ENCODE measurements at places on chromosomes 6 and 20.
A peak's percentile ranks its signal among the peaks of the same experiment; 100 is the strongest.

GRCh38 chr20:4170621-4171537 lies 155.5 kb upstream of the RNF24 start:
- DNase-seq, result no peak

DNA sequence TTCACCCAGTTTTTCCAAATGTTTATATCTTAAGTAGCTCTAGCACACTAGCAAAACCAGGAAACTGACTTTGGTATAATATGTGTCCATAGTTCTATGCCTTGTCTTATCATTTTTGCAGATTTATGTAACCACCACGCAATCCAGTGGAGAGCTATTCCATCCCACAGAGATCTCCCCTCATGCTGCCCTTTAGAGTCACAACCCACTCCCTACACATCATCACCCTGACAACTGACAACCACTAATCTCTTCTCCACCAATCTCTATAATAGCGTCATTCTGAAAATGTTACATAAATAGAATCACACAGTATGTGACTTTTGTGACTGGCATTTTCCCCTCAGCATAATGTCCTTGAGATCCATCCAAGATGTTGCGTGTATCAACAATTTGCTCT lies 29.1 kb downstream of the HLA-DRB5 start:
- DNase-seq, result no peak

- no peak for DNase-seq
Observed at GRCh38 chr6:31144296-31144969, 5.6 kb upstream of the PSORS1C2 start.

DNA sequence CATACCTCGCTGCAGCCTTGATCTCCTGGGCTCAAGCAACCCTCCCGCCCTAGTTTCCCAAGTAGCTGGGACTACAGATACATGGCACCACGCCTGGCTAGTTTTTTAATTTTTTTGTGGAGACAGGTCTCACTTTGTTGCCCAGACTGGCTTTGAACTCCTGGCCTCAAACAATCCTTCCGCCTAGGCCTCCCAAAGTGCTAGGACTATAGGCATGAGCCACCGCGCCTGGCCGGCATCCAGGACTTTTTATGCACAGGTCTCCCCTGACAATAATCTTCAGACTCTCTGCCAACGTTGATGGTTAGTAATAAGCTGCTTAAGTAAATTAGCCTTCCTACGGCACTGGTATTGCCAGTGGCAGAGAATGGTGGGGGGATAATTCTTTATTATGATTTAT lies 110.5 kb upstream of the MTHFD1L start:
- DNase-seq, result no peak

GRCh38 chr6:154653853-154654252 lies 79.4 kb upstream of the SCAF8 start:
- DNase-seq, result no peak

DNA sequence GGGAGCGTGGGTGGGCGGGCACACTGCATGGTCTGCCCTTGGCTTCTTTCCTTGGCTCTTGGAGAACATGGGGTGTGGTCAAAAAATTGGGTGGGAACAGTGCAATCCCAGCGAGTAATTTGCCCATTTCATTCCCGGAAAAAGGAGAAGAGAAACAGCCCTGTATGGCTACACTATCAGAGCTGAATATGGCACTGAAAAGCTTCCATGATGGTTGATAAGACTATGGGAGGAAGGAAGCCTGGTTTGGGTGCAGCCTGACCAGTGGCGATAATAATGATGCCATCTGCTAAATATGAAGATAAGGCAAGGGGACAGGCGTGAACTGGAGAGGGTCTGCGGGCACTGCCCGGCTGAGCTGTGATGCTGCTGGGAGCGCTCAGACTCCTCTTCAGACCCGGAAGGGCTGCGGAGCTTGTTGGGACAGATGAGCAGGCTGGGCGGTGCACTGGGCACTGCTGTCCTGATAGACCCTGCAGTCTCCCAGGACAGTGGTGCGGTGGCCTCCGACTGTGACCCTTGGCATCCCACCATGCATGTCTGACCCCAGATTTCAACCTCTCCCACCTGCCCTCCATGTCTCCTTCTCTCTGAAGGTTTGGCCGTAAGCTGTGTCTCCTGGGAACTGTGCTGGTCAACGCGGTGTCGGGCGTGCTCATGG lies 10.2 kb downstream of the SLC22A1 start:
- DNase-seq, result no peak

- no peak for DNase-seq
Observed at GRCh38 chr6:145143379-145143778, 591.9 kb downstream of the EPM2A start.

DNA sequence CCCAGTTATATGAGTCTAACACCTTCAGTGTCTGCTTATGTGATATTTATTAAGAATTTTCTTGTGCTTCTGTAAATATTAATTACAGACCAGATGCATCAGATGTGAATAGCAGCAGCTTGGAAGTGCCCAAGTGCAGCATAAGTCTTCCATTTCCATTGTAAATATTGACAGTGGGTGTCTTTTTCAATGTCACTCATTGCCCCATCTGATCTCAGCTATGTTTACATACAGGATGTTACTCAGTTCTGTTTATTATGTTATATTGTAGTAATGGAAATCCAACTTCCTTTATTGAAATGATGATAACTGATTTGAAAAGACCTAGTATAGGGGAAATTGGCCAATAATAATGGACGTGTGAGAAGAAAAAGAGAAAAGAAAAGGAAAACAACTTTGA lies 296.7 kb downstream of the SAMD5 start:
- DNase-seq, result no peak

DNA sequence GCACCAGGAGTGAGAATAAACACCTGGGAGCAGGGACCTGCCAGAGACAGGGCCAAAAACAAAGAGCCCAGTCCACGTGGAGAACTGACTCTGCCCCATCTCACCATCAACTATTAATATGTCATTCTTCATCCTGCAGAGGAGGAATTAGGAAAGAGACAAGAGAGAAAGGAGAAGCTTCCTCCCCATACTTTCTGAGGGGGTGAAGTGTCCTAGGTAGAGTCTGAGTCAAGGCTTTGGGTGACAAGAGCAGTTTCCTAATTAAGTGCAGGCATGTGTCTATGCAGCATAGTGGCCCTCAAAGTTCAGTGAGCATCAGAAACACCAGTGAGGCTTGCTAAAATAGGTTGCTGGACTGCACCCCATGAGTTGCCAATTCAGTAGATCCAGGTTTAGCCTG lies 40.7 kb upstream of the BMP2 start:
- DNase-seq, result no peak

DNA sequence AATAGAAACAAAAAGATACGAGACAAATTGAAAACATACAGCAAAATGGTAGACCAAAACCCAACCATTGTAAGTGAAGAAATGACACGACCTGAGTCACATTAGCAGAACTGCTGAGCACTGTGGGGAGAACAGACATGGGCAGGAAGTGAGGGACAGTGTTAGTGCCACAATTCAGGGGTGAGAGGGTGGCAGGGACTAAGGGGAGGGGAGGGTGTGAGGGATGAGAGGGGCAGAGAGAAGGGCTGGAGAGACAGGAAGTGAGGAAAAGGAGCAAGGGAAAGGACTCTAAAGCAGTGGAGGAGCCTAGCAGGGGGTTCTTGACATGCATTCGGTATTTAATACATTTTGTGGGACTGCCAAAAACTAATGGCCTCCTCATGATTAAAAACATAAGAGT lies 45.0 kb upstream of the TRIM26 start:
- DNase-seq, result no peak

DNA sequence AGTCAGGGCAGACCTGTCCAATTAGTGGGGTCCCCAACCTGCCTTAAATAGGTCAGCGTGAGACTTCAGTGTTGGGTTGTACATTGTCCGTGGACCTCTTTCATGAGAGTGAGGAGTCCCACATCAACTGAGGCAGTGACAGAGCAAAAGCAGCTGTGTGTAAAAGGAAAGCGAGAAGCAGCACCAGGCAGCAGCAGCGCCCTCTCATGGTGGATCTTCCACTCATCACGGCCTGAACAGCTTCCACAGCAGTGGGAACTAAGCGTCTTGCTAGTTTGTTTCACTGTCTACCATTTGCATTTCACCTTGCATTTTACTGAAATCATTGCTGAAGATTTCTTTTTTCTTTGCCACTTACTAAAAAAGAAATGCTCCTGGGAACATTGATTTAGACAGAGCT lies 333.8 kb downstream of the PKHD1 start:
- DNase-seq, result no peak

- DNase-seq, result no peak
Observed at GRCh38 chr6:45698046-45698445, 317.6 kb downstream of the CLIC5 start.

GRCh38 chr6:116714296-116714695 lies 33.3 kb downstream of the KPNA5 start:
- no peak for DNase-seq

DNA sequence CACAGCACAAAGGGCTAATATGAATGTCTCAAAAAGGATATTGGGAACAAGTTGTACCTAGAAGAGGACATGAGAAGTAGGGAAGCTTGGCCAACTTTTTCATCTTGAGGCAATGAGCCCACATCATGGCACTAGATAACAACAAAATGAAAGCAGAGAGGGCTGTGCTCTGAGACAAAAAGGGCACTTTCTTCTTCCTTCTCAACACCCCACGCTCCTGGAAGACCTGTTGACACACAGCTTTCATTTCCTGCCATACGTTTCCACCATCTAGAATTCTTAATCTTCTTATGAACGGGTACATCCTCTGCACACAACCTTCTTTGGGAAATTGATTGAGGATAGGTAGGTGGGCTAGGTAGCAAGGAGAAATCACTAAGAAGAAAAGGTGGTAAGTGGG lies 187.8 kb upstream of the STXBP5 start:
- DNase-seq, result no peak

DNA sequence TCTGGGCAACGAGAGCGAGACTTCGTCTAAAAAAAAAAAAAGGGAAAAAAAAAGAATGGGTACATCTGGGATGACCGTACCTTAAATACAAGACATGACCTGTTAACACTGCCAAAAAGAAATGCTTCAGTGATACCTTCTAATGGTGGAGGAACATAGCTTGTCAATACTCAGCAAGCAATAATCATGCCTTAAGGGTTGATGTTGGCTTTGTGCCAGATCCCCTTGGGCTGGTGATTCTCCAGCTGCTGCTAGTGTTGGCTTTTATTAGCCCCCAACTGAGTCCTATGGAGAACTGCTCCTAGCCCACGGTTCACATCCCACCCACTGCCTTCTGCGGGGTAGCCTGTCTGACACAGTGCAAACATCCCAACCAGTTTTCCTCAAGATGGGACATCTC lies 134.9 kb downstream of the PLCB1 start:
- DNase-seq, result no peak

GRCh38 chr20:14984768-14985622 lies 647.6 kb upstream of the FLRT3 start:
- DNase-seq, result peak; percentile 49

- DNase-seq, result no peak
Observed at GRCh38 chr6:137878486-137879285, 11.6 kb downstream of the TNFAIP3 start.

- no peak for DNase-seq
Observed at GRCh38 chr6:47360388-47360787, 50.7 kb upstream of the TNFRSF21 start.

DNA sequence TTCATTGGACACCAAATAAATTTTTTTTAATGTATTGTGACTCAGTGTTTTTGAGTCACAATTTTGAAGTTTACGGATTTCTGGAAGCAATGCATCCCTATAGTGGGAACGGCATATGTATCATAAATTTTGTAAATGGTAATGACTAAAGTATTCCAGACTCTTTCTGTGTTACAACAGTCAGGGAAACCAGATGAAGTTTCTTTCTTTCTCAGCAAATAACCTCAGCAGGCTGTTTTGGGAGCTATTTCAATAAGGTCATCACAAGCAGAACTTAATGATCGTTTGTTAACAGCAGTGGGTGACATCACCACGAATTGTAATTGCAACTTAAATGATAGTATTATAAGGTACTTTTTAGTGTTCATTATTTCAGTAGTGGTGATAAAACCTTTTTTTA lies 52.0 kb downstream of the HIVEP1 start:
- no peak for DNase-seq

GRCh38 chr20:18466574-18466893 lies 296 bp downstream of the DZANK1 start:
- no peak for DNase-seq

- DNase-seq, result no peak
Observed at GRCh38 chr20:47974234-47974878, 189.1 kb upstream of the SULF2 start.

GRCh38 chr20:9301129-9302090 lies 213.0 kb upstream of the LAMP5 start:
- DNase-seq, result peak; percentile 51

DNA sequence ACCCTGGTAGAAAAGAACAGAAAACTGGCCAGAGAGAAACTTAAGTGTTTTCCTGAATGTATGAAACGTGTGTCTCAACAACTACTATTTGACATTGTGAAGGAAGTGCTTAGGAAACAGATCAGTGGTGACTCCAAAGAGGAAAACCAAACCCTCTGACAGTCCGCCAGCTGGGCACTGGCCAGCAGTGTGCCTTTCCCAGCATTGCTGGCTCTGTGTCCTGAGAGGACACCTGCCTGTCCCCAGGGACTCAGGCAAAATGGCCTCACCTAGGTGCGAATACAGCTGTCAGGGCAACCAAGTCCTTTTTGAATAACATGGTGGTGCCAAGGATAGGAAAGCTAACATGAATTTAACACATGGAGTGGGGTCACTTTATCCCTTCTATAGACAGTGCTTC lies 72.5 kb downstream of the NDUFAF5 start:
- DNase-seq, result no peak

- peak; percentile 54 for DNase-seq
Observed at GRCh38 chr6:160733050-160733646, 31.1 kb downstream of the PLG start.

DNA sequence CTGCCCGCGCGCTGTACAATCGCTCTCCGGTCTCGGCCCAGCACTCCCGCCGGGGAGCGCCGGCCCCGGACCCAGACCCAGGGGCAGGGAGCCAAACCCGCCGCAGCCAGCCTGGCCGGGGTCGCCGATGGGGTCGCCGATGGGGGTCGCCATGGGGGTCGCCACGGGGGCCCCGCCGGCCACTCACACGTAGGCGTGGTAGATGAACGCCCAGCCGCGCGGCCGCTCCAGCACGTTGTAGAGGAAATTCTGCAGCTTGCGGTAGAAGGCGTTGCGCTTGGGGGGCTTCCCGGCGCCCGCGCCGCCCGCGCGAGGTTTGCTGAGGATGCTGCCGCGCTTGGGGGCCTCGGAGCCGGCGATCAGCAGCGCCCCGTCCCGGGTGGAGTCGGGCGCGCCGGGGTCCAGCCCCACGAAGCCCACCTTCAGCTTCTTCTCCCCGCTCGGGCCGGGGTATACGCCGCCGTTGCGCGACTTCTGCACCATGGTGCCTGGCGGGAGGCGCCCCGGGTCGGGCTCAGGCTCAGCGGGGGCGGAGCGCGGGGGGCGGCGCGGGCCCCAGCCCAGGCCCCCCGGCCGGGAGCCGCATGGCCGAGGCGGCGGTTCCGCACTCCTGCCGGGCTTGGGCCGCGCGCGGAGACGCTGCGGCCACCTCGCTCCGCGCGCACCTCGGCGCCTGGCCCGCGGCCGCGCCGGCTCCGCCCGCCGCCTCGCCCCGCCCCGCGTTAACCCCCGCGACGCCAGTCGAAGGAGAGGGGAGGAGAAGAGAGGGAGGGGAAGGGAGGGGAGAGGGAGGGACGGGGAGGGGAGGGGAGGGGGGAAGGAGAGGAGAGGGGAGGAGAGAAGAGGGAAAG lies at the start of gene KCNQ2:
Gene KCNQ2 (minus strand): TSS at position 675 of the 851 bp plus-strand sequence. CDS start 192 bp downstream, at position 483.
- no peak for DNase-seq

DNA sequence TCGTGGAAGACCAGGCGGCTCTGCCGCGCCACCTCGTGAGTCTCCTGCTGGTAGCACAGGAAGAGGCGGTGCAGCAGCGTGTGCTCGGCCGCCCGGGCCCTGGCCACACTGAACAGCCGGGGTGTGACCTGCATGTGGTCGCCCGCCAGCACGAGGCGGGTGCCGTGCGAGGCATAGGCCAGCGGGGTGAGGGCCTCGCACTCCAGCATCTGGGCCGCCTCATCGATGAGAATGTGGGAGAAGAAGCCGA lies 7.0 kb downstream of the HELZ2 start:
- DNase-seq, result no peak

GRCh38 chr20:35833241-35833640 lies 61.4 kb downstream of the PHF20 start:
- DNase-seq, result no peak

Measured in LoVo (cell line).